ENCODE measurements at places on chromosomes 12 and 14. TPM values are rescaled to one million over a fixed set of nuclear protein-coding genes. Genes with fewer than 3 reads are reported as not detected.

The CYP27B1 gene
- 6.1 TPM for total RNA-seq

The NKX2-1 gene
- total RNA-seq, result not detected

The TCL1B gene
- 3.6 TPM for total RNA-seq

- H3K4me3 ChIP-seq, result no peak overlapping the region
- no peaks in the 10 kb centered on the region for H3K36me3 ChIP-seq
- no peaks in the 10 kb centered on the region for H3K4me1 ChIP-seq
- H3K27me3 ChIP-seq, result no peaks in the 10 kb centered on the region
These were observed 209.1 kb downstream of the DACT1 start for GRCh38 chr14:58846682-58847465.

DNA sequence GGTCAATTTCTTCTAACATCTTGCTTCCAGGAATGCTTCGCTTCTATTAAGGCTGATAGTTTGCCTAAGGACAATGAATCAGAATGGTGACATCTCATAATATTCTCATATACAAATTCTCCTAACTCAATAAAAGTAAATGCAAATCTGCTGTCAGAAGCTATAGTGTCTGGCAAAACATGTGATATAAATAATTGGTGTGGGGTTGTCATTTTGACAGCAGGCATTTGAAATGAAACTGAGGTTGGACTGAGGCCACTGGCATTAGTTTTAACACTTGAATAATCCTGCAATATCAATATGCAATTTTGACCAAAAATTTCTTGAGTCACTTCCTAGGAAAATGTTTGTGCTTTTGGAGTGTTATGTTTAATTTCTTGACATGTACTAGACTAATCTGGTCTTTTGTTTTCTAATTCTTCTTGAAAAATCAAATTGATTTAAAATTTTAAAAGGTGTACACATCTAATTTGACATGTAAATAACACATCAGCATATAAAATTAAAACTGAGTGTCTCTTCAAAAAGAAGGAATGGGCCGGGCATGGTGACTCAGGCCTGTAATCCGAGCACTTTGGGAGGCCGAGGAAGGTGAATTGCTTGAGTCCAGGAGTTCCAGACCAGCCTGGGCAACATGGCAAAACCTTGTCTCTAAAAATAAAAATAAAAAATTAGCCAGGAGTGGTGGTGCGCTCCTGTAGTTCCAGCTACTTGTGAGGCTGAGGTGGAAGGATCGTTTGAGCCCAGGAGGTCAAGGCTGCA is 92.3 kb upstream of the BTG1 start:
- no peaks in the 10 kb centered on the region for H3K36me3 ChIP-seq
- H3K4me3 ChIP-seq, result no peak overlapping the region
- H3K27me3 ChIP-seq, result no peaks in the 10 kb centered on the region

DNA sequence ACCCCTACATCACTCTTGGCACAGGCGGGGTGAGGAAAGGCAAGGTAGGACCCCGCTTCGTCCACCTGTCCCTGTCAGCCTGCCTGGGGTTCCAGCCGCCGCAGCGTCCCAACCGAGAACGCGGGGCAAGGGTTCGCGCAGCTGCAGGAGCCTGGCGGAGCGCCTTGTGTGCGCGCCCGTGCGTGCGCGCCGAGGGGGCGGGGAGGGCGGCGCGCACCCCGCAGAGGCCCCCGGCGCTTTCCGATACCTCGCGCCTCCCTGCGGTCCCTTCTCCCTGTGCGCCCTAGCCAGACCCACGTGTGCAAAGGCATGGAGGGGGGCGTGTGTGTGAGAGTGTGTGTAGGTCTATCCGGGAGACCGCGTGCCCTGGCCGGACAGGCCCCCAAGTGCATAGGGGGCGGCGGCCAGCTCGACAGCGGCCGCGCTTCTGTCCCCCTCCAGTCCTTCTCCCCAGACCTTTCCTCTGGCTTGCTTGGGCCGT is 122.4 kb downstream of the TSPAN9 start:
- H3K27ac ChIP-seq, result no peak overlapping the region
- H3K27me3 ChIP-seq, result peaks cover 13% of the 10 kb centered on the region
- DNase-seq, result no peak
- H3K4me3 ChIP-seq, result peak overlapping the region; percentile 86
- peaks cover 1% of the 10 kb centered on the region for H3K4me1 ChIP-seq

DNA sequence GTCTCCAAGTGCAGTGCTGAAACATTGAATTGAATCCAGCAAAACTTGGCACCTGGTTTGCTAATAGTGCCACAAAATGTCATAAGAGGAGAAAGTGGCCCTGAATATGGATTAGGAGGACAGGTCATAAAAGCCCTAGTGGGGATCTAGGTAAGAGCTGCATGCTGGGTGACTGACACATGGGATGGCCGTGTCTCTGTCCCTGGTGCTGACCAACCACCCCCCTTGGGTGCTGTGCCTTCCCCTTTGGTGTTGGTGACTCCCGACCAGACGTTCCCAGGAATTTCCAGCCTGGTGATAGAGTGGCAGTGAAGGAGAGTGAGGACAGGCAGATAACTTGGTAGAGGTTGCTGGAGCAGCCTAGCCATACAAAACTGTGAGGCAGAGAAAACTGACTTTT is 142.8 kb downstream of the VRK1 start:
- H3K4me1 ChIP-seq, result no peaks in the 10 kb centered on the region
- no peak overlapping the region for H3K4me3 ChIP-seq
- no peaks in the 10 kb centered on the region for H3K36me3 ChIP-seq
- H3K27ac ChIP-seq, result no peak overlapping the region
- no peak for DNase-seq

DNA sequence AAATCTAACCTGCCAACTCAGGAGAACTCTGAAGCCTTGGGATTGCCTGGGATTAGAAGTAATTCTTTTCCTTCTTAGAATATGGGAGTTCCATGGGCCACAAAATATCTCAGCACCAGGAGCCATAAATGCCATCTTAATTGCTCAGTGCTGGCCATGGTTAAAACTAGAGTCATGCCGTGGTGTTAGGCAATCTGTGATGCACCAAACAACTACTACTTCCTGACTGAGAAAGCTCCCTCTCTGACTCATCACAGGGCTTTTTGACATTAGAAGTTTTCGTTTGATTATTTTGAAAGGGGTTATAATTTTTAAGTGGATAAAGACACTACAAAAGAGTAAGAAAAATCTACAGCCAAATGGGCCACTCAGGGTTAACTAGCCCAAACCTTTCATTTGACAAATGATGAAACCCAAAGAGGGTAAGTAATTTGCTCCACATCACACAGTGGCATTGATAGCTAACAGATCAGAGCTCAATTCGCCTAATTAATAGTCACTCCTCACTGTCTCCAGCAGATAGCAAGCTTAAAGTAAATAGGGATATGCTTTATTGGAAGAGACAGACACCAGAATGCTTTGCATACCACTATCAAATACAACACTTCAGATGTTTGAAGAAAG is 377.3 kb downstream of the EMP1 start:
- DNase-seq, result no peak
- H3K27ac ChIP-seq, result no peak overlapping the region
- H3K4me3 ChIP-seq, result no peak overlapping the region
- H3K27me3 ChIP-seq, result no peaks in the 10 kb centered on the region
- H3K4me1 ChIP-seq, result no peaks in the 10 kb centered on the region
- no peaks in the 10 kb centered on the region for H3K36me3 ChIP-seq

DNA sequence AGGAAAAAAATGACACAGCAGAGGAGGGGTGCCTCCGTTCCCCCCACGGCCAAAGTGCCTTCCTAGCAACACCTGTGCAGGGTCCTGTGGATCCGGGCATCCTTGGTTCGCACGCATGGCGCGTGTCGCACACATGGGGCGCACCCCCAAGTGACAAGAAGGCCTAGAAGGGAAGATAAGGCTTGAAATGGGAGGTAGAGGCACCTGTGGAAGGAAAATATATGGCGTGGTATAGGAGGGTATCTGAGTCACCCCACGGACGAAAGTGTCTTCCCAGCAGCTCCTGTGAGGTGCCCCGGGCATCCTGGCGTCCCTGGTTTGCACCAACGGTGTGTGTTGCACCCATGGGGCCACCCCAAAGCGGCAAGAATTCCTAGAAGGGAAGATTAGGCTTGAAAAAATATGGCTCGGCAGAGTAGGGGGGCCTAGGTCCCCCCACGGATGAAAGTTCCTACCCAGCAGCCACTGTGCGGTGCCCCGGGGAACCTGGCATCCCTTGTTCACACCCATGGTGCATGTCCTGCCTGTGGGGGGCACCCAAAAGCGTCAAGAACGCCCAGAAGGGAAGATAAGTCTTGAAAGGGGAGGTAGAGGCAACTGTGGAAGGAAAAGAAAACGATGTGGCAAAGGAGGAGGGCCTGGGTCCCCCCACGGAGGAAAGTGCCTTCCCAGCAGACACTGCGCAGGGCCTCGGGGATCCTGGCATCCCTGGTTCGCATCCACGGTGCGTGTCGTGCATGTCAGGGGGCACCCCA is 280.0 kb downstream of the ALG10 start:
- no peaks in the 10 kb centered on the region for H3K27me3 ChIP-seq
- no peaks in the 10 kb centered on the region for H3K4me1 ChIP-seq
- no peak overlapping the region for H3K4me3 ChIP-seq
- peaks cover 61% of the 10 kb centered on the region for H3K36me3 ChIP-seq
- no peak overlapping the region for H3K27ac ChIP-seq

GRCh38 chr12:29508949-29509348 is 11.5 kb upstream of the OVCH1 start:
- no peaks in the 10 kb centered on the region for H3K4me1 ChIP-seq
- no peak overlapping the region for H3K4me3 ChIP-seq
- no peaks in the 10 kb centered on the region for H3K36me3 ChIP-seq
- H3K27ac ChIP-seq, result no peak overlapping the region
- DNase-seq, result no peak

GRCh38 chr14:51602310-51602709 is 49.4 kb upstream of the FRMD6 start:
- DNase-seq, result no peak
- no peaks in the 10 kb centered on the region for H3K27me3 ChIP-seq
- no peak overlapping the region for H3K27ac ChIP-seq
- no peak overlapping the region for H3K4me3 ChIP-seq
- no peaks in the 10 kb centered on the region for H3K4me1 ChIP-seq

DNA sequence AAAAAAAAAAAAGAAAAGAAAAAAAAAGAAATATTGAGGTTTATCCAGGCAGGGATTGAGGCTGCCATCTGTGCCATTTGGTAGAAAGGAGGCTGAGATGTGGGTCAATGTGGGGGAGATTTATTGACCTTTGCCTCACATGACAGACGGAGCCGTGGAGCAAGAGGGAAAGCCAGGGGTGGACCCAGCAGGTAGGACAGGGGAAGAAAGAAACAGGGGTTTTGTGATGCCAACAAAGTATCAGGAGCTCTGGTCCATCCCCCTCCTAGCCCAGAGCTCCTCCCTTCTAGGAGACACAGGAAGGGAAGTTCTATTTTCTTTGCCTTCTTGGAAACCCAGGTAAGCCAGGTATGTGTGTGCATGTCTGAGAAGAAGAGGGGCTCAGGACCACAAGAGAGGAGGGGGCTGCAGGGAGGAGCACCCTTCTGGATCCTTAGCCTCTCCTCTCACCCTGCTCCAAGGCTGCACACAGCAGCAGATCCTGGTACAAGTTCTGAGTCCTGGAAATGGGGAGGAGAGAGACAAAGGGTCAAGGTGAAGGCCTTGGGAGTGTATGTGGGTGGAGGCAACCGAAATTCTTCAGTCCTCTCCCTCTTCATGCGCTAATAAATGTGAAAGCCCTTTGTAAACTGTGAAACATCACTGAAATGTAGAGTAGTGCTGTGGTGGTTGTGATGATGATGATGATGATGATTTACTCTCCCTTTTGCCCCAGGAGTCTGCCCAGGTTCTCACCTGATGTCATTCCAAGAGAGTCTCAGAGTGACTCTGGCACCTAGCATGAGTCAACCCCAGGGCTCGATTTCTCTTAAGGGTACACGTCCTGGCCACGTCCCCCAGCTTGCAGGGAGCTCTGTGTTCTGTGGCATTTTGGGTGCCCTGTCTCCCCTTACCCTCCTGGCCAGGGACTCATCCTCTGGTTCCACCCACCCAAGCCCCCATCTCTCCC is 26.3 kb downstream of the ZFP36L1 start:
- no peak for DNase-seq
- no peaks in the 10 kb centered on the region for H3K36me3 ChIP-seq
- H3K27me3 ChIP-seq, result no peaks in the 10 kb centered on the region

DNA sequence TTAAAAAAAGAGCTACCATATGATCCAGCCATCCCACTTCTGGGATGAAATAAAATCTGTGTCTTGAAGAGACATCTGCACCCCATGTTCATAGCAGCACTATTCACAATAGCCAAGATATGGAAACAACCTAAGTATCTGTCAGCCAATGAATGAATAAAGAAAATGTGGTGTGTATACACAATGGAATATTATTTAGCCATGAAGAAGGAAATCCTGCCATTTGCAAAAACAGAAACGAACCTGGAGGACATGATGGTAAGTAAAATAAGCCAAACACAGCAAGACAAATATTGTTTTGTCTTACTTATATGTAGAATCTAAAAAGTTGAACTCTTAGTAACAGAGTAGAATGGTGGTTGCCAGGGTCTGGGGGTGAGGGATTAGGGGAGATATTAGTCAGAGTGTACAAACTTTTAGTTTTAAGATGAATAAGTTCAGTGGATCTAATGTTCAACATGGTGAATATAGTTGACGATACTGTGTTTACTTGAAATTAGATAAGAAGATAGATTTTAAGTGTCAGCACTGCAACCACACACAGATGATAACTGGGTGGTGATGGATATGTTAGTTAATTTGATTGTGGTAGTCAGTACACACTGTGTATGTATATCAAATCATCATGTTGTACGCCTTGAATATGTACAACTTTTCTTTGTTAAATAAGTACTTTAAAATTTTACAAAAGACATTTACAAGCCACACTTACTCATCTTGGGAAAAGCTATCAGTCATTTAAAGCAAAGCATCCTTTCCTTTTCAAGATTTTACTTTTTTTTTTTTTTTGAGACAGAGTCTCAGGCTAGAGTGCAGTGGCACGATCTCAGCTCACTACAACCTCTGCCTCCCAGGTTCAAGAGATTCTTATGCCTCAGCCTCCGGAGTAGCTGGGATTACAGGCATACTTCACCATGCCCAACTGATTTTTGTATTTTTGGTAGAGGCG is 89.9 kb downstream of the BICD1 start:
- H3K27me3 ChIP-seq, result no peaks in the 10 kb centered on the region
- no peaks in the 10 kb centered on the region for H3K4me1 ChIP-seq
- DNase-seq, result no peak
- H3K27ac ChIP-seq, result no peak overlapping the region

DNA sequence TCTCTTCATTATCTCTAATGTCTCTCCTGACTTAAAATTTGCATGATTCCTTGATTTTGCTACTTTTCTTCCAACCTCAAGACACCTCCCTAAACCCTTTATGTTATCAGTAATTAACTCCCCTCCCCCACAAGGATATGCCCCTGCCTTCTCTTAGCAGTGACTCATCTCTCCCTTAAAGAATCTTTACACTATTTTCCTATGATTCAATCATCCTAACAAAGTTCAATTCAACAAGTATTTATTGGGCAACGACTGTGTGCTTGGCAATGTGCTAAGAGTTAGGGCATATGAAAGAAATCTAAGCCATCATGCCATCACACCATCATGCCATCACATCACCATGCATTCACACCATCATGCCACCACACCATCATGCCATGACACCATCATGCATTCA is 80.1 kb downstream of the ANO2 start:
- H3K4me3 ChIP-seq, result no peak overlapping the region
- no peaks in the 10 kb centered on the region for H3K4me1 ChIP-seq
- no peaks in the 10 kb centered on the region for H3K36me3 ChIP-seq
- no peaks in the 10 kb centered on the region for H3K27me3 ChIP-seq
- no peak for DNase-seq
